ENCODE measurements at places on chromosomes 6 and 20. TPM values are rescaled to one million over a fixed set of nuclear protein-coding genes. Genes with fewer than 3 reads are reported as not detected.
A peak's percentile ranks its signal among the peaks of the same experiment; 100 is the strongest.

The ENPP5 gene
- 4.5 TPM for total RNA-seq

The INSM1 gene
- total RNA-seq = 0.07 TPM

The BMP2 gene
- total RNA-seq = 0.15 TPM

The BMP7 gene
- total RNA-seq = 7.0 TPM

The IMPG1 gene
- total RNA-seq = not detected

The ZBP1 gene
- not detected for total RNA-seq

DNA sequence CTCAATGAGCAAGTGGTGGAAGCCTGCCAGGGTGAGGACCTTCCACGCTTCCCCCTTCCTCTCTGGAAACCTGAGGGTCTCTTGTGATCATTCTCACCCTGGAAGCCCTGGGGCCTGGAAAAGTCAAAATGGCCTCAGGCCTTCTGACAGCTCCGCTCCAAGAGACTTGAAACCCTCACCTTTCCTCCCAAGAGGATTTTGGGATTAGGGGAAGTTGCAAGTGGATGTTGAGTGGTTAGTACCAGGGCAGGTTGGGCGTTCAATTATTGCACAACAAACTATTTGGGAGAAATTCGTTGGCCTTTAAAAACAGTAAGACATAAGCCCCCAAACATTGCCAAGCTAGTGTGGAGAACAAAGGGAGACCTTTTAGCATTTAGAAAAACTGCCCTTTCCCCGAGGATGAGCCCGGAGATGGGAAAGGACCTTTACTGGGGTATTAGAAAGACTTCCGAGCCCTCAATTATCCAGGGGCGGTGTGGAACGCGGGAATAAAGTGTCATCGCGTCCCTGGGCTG is 4.7 kb downstream of the NKX2-2 start:
- H3K27ac ChIP-seq = no peak overlapping the region
- H3K4me1 ChIP-seq = peaks cover 20% of the 10 kb centered on the region
- no peaks in the 10 kb centered on the region for H3K36me3 ChIP-seq

DNA sequence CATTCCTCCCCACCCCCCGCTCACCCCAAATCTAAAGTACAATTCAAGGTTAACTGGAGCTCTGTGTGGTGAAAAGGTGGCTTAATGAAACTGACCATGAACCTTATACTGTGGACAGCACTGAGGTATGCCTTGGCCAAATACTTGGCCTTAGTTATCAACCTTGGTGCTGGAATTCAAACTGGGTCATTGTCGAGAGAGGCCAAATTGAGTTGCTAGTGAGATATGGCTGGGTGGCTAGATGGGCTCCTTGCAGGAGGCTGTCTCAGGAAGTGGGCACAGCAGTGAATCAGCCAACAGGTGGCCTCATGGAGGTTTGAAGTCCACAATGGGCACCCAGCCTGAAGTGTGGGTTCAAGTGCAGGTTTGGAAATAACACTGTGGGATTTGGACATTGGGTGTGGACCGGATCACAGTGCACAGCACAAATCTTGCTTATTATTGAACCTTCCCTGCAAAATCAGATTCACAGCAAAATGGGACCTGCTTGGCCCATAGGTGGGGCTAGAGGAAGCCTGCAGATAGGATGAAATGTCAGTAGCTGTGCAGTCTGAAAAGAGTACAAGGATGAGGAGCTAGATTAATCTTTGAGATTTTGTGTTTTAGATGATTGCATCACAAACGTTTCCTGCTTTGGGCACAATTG is 5.6 kb upstream of the BTBD3 start:
- no peak overlapping the region for H3K27ac ChIP-seq
- H3K27me3 ChIP-seq = no peaks in the 10 kb centered on the region
- no peak for DNase-seq
- no peak overlapping the region for H3K4me3 ChIP-seq
- no peaks in the 10 kb centered on the region for H3K4me1 ChIP-seq

GRCh38 chr6:109093732-109094415 is 772 bp downstream of the SESN1 start:
- no peaks in the 10 kb centered on the region for H3K36me3 ChIP-seq
- no peaks in the 10 kb centered on the region for H3K27me3 ChIP-seq
- H3K4me1 ChIP-seq = peaks cover 2% of the 10 kb centered on the region
- no peak for DNase-seq
- no peak overlapping the region for H3K27ac ChIP-seq
- peak overlapping the region; percentile 73 for H3K4me3 ChIP-seq

- no peaks in the 10 kb centered on the region for H3K27me3 ChIP-seq
- no peak overlapping the region for H3K27ac ChIP-seq
- no peak for DNase-seq
These were observed 5.2 kb downstream of the OR11A1 start for GRCh38 chr6:29451471-29452193.

DNA sequence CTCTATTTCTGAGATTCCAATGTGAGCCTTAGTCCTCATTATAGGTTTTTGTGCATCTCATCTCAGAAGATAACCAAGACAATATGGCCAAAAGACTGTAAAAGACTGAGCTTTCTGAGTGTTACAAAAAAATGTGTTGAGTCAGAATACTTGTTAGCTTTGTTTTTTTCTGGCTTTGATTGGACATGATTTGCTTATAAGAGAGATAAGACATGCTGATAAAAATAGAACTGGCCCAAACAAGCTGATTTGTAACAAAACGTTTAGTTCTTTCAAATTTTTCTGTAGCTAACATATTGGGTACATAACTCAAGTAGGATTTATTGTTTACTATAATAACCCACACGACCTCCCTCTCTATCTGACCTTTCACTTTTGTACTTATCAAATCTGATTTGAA is 32.9 kb downstream of the FILIP1 start:
- H3K36me3 ChIP-seq = no peaks in the 10 kb centered on the region
- H3K4me3 ChIP-seq = no peak overlapping the region
- H3K4me1 ChIP-seq = no peaks in the 10 kb centered on the region
- no peaks in the 10 kb centered on the region for H3K27me3 ChIP-seq
- no peak for DNase-seq

DNA sequence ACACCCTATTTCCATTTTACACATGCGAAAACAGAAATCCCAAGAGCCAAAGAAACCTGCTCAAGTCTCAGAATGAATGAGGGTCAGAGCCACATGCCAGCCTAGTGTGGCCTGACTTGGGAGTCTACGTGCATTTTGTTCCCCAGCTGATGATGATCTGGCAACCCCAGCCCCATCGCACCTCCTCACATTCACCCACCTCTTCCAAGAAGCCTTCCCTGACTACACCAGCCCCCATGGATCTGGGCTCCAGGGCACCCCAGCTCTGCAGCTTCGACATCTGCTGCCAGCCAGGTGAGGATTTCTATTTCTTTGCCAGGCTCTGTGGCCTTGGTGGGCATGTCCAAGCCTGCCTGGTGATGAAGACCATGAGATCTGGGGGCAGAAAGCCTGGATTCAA is 41.0 kb downstream of the ANGPT4 start:
- H3K4me3 ChIP-seq = no peak overlapping the region
- no peaks in the 10 kb centered on the region for H3K4me1 ChIP-seq
- H3K27ac ChIP-seq = no peak overlapping the region
- DNase-seq = no peak
- no peaks in the 10 kb centered on the region for H3K36me3 ChIP-seq

DNA sequence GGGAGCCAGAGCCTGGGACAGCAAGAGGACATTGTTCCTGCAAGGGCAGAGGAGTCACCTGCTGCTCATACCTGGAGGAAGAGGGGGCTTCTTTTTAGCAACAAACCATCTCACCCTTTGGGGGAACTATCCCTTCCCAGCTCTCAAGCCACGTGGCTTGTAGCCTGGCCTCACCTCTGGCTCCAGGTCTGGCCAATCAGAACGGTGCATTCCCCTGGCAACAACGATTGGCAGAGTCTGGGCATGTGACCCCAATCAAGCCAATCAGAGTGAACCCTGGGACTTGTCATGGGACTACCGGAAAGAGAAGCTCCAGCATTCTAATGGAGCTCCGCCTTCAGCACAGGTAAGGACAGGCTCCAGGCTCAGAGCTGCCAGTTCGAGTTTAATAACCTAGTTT is 33.6 kb downstream of the KCNB1 start:
- DNase-seq = peak; percentile 37
- no peaks in the 10 kb centered on the region for H3K27me3 ChIP-seq

GRCh38 chr6:5450073-5450472 is 188.8 kb downstream of the FARS2 start:
- H3K36me3 ChIP-seq = no peaks in the 10 kb centered on the region
- no peak overlapping the region for H3K27ac ChIP-seq
- no peak for DNase-seq

All from HCT116 (cell line).